ENCODE measurements at places on chromosomes 16 and 17. TPM values are rescaled to one million over a fixed set of nuclear protein-coding genes. Genes with fewer than 3 reads are reported as not detected.
A peak's percentile ranks its signal among the peaks of the same experiment; 100 is the strongest.

KCNJ12 gene
- total RNA-seq, result 1.1 TPM

DNA sequence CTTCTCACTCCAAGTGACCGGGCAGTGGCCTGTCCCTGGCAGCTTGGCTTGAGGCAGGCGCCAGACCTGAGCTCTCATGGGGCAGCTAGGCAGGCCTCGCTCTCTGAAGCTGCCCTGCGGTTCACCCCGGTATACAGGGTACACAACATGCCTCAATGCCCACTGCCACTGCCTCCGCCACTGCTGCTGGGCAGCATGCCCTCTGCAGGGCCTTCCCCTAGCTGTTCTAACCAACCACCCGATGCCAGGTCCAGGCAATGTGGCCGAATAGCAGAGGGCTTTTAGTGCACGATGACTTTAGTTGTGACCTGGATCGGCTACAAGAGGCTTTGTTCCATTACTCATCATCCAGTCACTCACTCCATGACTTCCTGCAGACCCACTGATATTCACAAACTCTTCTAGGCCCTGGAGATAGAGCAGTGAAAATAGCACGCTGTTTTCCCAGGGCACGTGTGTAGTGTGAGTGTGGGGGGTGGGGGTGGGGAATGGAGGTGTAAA, 19.7 kb downstream of the CDC42EP4 start:
- peak; percentile 55 for DNase-seq

DNA sequence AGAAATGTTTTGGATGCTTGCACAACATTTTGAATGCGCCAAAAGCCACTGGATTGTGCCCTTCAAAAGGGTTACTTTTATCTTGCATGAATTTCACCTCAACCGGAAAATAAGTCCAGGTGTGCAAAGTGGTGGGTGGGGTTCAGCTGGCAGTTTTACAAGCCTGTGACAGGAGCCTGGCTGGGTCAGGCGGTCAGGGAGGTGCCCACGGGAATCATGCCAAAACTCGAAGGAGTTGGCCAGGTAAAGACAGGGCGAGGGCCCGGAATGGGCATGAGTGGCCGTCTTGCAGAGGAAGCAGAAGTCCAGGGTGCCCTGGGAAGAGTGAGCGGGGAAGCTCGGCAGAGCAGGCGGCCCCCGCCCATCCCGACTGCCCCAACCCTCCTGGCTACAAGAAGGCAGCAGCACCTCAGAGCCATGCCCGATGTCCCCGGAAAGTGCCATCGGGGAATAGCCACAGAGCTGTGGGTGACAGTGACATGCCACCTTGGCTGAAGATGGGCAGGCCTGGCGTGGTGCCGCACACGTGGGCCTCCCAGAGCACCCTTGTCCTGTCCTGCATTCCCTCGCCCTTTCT, 19.1 kb upstream of the CACNG1 start:
- peak; percentile 60 for DNase-seq

GRCh38 chr16:64626776-64627175, 495.1 kb downstream of the CDH11 start:
- DNase-seq, result no peak

DNA sequence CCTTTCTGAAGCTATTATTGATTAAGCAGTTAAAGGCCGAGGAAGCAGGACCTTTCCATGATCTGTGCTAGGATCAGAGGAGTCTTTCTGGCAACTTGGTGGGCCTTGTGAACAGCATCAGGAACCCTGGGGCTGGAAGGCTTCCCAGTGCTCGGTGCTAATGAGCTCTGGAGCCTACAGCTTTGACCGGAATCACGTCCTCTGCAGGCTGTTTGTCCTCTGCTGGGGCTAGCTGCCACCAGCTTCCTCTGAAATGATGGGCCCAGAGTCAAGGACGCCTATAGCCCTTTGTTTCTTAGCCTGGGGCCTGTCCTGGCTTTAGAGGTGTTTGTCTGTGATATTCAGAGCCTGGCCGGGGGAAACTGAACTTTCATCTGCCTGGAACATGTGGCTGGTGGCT, 111.6 kb downstream of the SHISA9 start:
- DNase-seq, result no peak

DNA sequence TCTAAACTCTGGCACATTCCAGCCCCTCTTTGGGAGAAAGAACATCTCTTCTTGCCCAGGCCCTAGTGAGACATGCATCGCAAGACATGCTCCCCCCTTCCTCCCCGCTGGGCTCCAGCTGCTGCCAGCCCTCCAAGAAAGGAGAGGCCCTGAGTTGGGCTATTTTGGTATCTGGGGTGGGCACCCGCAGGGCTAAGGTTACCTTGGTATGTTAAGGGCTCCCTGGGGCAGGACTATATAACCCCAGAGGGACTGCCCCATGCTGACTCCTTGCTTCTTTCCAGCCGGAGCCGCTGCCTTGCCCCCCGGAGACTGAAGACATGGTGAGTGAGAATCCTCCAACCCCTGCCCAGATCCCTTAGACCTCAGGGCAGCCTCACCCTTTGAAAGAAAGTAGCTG, at the start of gene MYL11:
MYL11 (plus strand) TSS at position 265 of the 400 bp plus-strand sequence; CDS start at position 321, 56 bp downstream.
- no peak for DNase-seq

PRSS21 gene
- total RNA-seq, result 77.4 TPM
